ENCODE measurements at places on chromosomes 2 and 18.

DNA sequence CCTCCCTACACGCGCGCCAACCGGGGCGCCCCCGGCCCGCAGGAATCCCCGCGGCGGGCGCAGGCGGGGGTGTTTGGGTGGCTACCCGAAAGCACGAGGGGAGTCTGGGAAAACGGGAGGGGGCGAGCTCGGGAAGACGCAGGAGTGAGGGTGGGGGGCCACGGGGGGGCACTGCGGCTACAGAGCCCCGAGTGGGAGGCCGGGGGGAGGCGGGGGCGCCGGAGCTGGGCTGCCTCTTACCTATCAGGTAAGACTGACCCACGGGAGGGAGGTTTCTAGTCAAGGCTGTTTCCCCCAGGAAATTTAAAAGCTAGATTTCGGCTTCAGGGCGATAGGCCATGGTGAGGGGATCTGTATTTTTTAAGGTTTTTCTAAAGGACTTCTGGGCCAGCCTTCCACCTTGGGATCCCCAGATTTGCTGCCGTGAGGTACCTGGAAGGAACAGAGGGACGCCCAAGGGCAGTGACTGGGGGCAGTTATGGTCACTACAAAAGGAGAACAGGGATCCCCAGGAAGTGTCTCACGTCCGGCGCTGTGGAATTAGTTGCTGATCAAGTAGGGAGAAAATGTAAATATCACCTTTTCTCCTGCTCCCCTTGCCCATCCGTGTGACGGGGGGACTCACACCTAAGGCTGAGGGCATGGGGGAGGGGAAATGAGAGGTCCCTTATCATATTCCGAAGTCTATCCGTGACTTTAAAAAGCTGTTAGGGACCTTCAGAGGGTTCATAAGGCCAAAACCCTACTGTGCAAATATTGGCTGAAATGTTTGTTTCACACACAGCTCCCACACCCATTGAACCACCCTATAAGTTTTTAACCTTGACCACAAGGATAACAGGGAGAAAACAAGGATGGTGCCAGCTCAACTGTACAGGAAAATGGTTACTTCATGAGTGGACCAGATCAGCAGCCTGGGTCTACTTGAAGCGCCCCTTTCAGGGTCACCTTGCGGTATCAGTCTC, 638 bp upstream of the IRS1 start:
- DNase-seq: no peak

DNA sequence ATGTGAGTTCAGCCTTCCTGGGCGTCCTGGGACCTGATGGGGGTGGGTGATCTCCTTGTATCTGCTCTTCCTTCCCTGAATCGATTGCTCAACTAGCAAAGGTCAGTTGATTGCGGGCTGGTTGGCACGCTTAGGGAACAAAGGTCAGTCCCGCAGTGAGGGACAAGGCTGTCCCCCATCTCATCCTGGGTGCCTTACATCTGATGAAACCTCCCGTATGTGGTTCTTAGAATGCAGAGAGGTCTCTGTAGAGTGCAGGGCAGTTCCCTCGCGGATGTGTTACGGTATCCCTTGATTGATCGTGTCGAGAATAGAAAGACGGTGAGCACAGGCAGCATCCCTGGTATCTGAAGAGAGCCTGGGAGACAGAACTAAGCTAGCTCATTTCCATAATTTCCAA, 56.4 kb upstream of the RBM44 start:
- DNase-seq: no peak

- peak; percentile 13 for DNase-seq
Observed at GRCh38 chr2:207008105-207008990, 69.0 kb downstream of the CPO start.

- no peak for DNase-seq
Observed at GRCh38 chr2:88258208-88258607, 88.1 kb downstream of the THNSL2 start.

- peak; percentile 76 for DNase-seq
Observed at GRCh38 chr2:12884713-12885282, 168.1 kb downstream of the TRIB2 start.

DNA sequence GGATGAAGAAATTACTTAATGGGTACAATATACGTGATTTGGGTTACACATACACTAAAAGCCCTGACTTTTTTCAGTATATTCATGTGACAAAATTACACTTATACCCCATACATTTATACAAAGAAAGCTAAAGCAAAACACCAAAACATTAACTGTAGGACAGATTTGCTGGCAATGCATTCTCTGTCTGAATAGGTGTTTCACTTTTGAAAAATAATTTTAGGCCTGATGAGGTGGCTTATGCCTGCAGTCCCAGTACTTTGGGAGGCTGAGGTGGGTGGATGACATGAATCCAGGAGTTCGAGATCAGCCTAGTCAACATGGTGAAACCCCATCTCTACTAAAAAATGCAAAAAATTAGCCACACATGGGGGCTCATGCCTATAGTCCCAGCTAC, 301.5 kb upstream of the FAM98A start:
- no peak for DNase-seq

- peak; percentile 27 for DNase-seq
Observed at GRCh38 chr2:134375935-134376334, 122.1 kb downstream of the MGAT5 start.

GRCh38 chr2:228801451-228801850, 469.6 kb downstream of the PID1 start:
- peak; percentile 11 for DNase-seq

DNA sequence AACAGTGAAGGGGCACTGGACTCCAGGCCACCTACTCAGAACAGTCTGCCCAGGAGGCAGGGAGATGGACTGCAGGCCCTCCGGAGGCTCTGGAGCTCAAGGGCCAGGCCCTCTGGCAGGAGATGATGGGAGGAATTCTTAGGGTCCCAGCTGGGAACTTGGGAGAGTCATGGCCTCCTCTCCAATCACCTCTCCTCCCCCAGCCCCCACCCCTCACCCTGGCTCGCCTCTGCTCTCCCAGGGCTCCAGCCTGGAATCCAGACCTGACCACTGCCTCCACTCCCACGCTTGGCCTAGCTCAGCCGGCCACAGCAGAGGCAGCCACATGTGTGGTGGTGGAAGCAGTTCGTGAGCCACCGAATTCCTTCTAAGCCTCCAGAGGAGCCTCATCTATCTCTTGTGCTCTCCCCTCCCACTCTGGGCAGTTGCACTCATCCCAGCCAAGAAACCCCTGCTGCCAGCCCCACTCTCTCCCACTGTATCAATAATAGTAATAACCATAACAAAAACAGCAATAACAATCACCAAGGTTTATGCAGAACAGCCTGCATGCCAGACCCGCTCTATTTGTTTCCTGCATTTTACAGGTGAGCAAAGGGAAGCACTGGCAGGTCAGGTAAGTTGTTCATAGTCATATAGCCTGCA, 67.4 kb downstream of the TNS1 start:
- no peak for DNase-seq

- DNase-seq: peak; percentile 46
Observed at GRCh38 chr2:43127208-43127940, 99.0 kb downstream of the ZFP36L2 start.

DNA sequence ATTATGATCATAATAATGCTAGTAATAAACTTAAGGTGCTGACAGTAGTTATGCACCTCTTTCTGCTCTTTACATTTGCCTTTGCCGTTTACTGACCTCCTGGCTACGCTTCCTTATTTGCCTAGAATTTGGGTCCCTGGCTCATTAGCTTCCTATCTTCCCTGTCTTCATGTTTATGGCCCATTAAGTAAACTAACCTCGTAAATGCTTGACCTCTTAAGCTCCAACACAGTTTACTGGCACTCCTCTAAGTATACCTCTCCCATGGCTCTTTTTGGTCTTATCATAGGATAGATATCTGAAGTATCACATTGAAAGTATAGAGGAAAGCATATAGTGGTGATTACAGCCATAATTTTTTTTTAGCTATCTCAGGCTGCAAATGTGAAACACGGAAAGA, 657.3 kb upstream of the SLC39A10 start:
- no peak for DNase-seq

DNA sequence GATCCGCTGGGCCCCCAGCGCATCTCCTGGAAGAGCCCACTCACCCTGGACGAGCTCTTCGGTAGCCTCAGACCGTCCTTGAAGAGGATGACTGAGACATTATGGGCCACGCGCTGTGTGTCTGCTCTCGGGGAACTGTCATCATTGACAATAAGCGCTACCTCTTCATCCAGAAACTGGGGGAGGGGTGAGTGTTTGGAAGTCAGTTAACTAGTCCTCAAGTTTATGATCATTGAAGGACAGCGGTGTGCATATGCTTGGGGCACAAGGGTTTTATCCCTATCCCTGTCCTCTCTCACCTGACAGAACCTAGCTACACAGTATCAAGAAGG, 586 bp downstream of the STK16 start:
- no peak for DNase-seq

DNA sequence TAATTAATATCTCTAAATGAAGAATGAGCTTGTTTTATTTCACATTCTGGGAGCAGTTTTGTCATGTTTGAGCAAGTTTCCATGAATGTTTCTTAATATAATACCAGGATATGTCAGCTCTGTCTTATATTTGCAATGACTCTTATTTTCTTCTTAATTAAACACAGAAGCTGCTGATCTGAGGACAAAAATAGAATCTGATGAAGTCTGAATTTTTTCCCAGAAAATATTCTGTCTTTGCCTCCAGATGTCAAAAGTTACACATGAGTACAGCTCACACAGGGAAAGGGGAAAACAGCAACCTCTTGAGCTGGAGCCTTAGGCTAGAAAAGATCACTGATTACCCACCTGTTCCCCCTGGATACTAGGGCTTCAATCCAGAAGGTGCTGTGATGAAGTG, 606.6 kb upstream of the SYT4 start:
- no peak for DNase-seq

Data from MG63 (cell line).